Suppressor macrophage (primary cell): ENCODE measurements at places on chromosomes 1 and 21.

DNA sequence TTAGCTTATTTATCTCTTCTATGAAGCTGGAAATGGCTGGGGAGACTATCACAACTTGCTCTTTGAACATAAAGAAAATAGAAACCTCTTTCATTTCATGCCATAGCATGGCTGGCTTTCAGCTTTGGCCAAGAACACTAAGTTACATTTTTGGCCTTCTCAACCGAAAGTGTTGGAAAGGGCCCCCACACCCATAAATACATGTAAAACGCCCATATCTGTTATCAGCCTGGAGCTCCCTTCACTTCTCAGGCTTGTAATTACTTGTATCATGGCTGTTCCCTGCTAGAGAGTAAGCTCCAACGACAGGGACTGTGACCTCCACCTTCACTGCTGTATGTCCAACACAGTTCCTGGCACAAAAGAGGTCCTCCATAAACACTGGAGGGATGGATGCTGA, 12.7 kb upstream of the EIF4G3 start:
- no peak for DNase-seq

- peak; percentile 7 for DNase-seq
These were observed 241.3 kb downstream of the KCNT2 start for GRCh38 chr1:196366817-196367495.

DNA sequence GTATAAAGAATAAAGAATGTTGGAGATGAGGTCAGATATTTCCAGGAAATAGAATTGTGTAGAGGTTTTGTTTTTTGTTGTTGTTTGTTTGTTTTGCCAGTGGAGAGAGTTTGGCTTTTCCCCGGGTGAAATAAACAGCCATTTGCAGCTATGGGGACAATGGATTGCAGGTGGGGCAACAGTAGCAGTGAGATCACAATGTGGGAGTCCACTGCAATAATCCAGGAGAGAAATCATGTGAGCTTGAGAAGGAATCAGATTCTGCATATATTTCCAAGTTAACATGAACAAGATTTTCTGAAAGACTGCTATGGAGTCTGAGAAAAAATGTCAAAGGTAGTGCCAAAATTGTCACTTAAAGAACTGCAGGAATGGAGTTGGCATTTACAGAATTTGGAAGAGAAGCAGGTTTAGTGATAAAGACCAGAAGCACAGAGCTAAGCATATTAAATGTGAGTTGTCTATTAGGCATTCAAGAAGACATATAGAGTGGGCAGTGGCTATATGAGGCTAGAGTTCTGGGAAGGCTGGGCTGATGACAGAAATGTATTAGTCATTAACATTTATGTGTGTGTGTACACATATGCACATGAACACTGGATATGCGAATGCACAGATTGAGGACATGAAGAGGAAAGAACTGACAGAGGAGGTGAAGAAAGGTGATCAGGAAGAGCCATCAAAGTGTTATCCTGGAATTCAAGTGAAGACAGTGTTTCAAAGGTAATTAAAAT, 729.6 kb upstream of the PTBP2 start:
- no peak for DNase-seq

DNA sequence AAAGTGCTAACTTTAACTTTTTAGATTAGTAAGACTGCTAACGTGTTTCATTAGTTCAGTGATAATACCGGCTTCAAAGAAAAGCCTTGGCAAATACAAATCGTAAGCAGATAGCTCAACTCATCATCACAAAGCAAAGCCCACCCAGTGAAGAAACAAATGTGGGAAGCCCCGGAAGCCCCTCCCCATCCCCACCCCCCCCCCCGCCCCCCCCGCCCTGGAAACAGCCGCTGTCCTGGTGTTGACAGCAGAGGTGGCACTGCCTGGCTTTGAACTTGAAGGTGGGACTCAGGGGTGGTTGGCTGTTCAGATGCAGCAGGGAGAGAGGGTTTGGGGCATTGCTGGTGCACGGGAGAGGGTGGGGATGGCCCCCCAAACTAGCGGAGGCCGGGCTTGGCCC, 14.1 kb downstream of the PDXK start:
- no peak for DNase-seq

DNA sequence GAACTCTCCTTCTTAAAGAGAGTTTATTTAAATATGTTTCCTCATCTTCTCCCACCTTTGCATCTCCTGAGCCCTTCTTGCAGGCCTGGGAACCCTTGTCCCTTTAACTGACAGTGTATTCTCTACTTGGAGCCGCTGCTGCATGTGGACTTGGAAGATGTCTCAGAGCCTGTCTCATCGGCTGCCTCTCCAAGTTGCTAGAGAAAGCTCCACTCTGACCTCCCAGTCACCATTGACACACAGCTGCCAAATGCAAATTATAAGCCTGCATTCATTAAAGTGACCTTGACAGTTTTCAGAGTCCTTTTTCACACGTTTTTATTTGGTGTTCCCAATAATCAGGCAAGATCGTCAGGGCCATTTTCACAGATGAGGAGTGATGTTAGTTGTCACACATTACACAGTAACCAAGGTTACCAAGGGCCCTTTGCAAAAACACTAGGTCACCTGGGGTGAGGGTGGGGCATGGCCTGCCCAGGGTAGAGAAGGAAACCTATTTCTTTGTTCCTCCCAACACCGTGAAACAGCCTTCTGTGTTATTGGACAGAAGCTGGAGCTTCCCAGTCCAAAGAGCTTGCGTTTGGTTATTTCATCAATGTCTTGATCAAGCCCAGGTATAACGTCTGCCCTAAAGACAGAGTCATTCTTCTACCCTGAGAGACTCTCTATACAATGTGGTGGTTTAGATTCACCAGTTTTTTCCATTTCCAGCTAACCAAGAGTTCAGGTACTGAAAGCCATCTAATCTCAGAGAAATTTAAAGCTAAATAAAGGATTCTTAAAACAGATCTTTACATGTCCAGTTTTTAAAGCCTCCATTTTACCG, 164.1 kb downstream of the GALNT2 start:
- DNase-seq: no peak

GRCh38 chr1:177809819-177810218, 160.0 kb downstream of the SEC16B start:
- no peak for DNase-seq

DNA sequence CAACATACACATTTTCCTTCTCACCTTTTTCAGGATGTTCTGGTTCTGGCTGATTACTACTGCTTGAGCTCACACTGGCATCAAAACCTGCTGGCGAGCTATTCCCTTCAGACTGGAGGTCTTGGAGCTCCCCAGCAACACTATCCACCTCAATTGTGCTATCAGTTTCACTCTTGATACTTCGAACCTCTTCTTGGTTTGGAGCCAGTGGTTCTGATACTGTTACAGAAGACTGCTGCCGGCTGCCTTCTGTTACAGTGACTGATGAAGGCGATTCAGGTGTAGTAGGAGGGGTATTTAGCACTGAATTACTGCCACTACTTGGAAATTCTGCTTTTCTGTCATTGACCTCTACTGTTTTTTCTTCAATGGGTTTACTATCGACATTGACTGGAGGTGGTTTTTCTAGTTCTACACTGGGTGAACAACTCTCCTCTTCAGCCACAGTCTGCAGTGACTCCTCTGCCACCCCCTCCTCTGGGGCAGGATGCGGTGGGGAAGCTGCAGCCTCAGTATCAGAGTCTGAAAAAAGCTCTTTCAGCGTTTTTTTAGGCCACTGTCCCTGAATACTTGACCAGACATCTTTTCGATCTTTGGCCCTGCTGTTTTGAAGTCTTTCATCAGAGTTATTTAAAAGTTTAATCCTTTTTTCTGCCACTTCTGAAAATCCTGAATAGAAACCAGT, 20.7 kb upstream of the RBM34 start:
- DNase-seq: no peak

DNA sequence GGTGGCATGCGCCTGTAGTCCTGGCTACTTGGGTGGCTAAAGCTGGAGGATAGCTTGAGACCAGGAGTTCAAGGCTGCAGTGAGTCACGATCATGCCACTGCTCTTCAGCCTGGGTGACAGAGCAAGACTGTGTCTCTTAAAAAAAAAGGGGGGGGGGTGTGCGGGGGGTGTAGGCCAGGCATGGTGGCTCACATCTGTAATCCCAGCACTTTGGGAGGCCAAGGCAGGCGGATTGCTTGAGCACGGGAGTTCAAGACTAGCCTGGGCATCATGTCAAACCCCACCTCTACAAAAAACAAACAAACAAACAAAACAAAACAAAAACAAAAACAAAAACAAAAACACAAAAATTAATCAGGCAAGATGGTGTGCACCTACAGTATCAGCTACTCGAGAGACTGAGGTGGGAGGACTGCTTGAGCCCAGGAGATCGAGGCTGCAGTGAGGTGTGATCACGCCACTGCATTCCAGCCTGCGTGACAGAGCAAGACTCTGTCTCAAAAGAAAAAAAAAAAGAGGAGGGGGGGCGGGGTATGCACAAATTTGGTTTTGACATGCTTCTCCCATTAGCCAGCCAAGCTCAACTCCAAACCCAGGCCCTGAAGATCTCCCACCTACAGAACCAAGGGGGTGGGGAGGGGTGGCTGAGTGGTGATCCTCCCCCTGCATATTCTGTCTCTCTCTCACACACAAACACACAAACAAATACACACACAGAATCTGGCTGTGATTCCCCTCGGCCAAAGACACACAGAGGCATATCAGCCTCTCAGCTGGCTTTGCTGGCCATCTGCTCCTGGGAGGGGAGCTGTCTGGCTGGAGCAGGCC, 3.1 kb downstream of the PTAFR start:
- DNase-seq: peak; percentile 69

GRCh38 chr21:39714331-39714730, 30.7 kb upstream of the IGSF5 start:
- DNase-seq: no peak

DNA sequence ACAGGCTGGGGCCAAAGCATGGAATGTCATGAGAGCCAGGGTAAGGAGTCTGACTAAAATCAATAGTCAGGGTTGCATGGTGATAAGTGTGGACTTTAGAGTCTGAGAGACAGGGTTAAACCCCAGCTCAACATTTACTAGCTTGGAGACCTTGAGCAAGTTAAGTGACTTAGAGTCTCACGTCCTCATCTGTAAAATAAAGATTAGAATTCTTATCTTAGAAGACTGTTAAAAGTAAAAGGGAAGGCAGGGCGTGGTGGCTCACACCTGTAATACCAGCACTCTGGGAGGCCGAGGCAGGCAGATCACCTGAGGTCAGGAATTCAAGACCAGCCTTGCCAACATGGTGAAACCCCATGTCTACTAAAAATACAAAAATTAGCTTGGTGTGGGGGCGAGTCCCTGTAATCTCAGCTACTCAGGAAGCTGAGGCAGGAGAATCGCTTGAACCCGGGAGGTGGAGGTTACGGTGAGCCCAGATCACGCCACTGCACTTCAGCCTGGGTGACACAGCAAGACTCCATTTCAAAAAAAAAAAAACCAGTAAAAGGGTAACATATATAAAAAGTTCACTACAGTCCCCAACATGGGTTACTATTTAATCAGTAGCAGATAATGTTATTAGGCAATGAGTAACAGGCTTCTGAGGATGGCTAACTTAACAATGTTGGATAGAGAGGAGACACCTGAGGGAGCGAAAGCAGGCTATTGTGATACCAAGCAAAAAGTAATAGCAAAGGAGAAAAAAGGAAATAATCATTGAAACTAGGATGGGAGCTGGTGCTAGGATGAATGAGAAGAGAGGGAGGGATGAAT, 20.8 kb downstream of the TMCO1 start:
- DNase-seq: no peak

DNA sequence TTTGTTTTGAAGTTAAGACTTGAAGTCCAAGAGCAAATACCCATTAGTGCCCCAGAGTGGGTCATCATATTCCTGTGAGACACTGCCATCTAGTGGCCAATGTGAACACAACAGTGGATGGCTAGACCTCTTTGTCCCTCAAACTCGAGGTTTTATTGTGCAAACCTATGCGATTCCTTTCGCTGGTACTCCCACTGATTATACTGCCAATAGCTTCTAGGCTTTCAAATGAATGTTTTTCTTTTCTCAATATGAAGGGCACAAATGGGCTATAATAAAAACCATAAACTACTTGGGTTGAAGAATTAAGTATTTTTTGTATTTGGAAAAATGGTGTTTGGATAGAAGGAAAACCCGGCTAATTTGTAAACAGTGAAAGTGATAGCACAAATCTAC, 100.4 kb upstream of the ZNF281 start:
- peak; percentile 90 for DNase-seq

DNA sequence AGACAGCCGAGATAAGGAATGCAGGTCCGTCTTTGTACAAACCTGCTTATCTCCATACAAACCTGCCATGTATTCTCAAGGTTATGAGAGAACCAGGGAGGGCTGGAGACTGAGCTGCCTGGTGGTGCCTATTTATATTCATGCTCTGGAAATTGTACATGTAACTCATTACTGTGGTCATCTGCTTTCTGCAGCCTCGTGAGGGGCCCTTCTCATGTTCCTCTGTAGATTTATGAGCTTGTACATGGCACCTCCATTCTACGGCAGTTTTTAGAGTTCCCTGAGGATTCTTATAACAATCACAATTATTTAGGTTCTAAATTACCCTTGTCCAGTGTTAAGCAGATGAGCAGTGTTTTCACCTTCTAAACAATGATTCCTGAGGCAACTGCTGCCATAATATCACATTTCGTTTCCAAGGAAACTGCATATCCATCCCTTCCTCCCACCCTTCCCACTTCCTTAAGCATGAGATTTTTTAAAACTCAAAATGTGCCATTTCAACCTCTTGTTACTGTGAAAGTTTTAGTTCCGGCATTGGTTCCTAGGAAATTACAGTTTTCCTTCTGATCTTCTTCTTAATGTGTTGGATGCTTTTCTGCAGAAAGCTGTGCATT, 112.1 kb downstream of the ST6GALNAC3 start:
- no peak for DNase-seq

DNA sequence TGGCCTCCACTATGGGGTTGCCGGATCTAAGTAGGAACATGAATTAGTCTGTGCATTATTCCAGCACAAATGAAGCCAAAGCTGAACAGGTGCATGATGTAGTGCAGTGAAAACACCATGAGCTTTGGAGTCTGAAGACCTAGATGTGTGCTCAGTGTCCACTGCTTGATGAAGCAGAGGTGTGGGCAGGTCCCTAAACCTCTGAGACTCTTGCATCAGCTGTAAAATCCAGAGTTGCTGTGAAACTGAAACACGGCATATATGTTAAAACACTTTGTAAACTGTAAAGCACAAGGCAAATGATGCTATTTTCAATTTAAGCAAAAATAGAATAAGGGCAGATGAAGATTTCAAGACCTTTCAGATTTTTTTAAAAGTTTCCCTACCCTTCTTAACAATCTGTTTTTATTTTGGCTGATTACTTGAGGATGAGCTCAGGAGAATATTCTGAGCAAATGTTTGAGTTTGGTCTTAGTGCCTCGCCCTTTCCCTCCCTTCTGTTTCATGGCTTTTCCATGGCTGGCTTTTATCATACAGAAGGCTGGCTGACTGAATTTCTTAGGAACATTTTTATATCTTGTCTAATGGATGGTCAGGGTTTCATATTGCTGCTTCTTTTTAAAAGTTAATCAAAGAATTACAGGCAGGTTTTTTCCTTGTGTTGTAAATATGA, 221.8 kb downstream of the NTNG1 start:
- DNase-seq: no peak

- no peak for DNase-seq
These were observed 43.7 kb downstream of the UBIAD1 start for GRCh38 chr1:11316701-11317100.

GRCh38 chr1:27830621-27831440, at the start of gene PPP1R8:
Gene PPP1R8, plus strand, starts transcription at chr1:27830782. Its CDS starts 54 bp downstream, at chr1:27830836.
- peak; percentile 98 for DNase-seq

GRCh38 chr21:33897739-33898138, 17.9 kb downstream of the ATP5PO start:
- no peak for DNase-seq

GRCh38 chr21:45636951-45637646, 6.4 kb upstream of the PCBP3 start:
- DNase-seq: no peak

- no peak for DNase-seq
These were observed 26.6 kb upstream of the LRRN2 start for GRCh38 chr1:204711947-204712701.
